ENCODE measurements at places on chromosomes 3 and 15.

GRCh38 chr3:51931756-51932155, 9.9 kb downstream of the RRP9 start:
- DNase-seq: no peak

- peak; percentile 23 for DNase-seq
Measured at GRCh38 chr3:177330779-177331178, 133.5 kb upstream of the TBL1XR1 start.

DNA sequence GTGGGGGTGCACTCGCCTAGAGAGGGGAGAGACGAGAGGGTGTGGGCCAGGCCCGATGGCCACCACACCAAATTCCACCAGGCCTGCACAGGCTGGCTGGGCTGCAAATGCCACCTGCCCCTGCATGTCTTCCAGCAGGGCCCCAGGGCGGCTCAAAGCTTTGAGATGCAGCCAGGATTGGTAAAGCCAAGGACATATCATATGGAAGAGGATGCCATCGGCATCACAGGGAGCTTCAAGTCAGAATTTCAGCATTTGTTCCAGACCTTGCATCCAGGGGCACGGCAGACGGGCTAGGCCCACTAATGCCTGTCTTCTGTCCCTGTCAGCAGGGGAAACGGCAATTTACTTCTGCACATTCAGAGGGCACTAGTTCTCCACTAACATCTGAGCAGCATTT, 97.8 kb downstream of the NUP210 start:
- DNase-seq: no peak

DNA sequence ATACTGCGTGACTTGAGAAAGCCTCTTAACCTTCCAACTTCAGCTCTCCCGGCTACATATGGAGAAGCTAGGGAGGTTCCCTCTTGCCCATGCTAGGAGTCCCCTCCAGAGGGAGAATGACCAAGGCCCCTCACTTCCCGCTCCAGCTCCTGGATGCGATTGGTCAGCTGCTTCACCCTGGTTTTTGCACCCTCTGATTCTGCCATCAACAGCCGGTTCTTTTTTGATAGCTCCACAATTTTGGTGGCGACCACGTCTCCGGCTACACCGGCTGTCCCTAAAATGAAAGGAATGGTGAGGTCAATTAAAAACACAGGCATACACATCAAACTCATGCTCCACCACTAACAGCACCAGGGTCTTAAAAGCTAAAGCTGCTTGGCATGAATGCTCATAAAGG, 20.6 kb downstream of the CCDC13 start:
- no peak for DNase-seq

- DNase-seq: peak; percentile 22
Measured at GRCh38 chr3:94336046-94336753, 273.3 kb downstream of the NSUN3 start.

GRCh38 chr15:93359425-93360131, 270.6 kb upstream of the RGMA start:
- no peak for DNase-seq

- peak; percentile 28 for DNase-seq
Measured at GRCh38 chr15:61157933-61158332, 71.2 kb downstream of the RORA start.

DNA sequence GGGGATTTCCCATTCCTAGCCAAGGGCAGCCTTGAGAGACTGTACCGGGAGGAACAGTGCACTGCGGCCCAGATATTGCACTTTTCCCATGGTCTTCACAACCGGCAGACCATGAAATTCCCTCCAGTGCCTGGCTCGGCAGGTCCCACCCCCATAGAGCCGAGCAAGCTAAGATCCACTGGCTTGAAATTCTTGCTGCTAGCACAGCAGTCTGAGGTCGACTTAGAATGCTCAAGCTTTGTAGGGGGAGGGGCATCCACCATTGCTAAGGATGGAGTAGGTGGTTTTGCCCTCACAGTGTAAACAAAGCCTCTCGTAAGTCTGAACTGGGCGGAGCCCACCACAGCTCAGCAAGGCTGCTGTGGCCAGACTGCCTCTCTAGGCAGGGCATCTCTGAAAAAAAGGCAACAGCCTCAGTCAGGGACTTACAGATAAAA, 156.3 kb downstream of the FRMD5 start:
- DNase-seq: no peak

- no peak for DNase-seq
Measured at GRCh38 chr3:109132801-109133473, 3.6 kb upstream of the C3orf85 start.

DNA sequence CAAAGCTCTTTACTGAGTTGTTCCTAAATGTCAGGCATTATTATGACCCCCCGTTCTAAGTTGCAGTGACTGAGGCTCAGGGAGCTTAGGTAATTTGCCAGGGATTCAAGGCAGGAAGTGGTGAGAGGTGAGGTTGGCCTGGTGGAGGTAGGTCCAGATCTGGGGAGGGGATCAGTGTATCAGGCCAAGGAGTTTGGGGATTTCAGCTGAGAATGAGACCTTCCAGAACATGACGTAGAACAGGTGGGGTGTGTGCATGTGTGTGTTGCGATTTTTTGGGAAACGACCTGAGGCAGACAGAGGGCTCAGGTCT, 41.1 kb upstream of the MRPS22 start:
- no peak for DNase-seq
